Renal pelvis (tissue), 12 donors: ENCODE measurements at places on chromosomes 7 and 10. TPM values are rescaled to one million over a fixed set of nuclear protein-coding genes. Genes with fewer than 3 reads are reported as not detected.
A peak's percentile ranks its signal among the peaks of the same experiment; 100 is the strongest.

- DNase-seq: no peak
Observed at GRCh38 chr10:123556736-123557135, 109.4 kb upstream of the GPR26 start.

DNA sequence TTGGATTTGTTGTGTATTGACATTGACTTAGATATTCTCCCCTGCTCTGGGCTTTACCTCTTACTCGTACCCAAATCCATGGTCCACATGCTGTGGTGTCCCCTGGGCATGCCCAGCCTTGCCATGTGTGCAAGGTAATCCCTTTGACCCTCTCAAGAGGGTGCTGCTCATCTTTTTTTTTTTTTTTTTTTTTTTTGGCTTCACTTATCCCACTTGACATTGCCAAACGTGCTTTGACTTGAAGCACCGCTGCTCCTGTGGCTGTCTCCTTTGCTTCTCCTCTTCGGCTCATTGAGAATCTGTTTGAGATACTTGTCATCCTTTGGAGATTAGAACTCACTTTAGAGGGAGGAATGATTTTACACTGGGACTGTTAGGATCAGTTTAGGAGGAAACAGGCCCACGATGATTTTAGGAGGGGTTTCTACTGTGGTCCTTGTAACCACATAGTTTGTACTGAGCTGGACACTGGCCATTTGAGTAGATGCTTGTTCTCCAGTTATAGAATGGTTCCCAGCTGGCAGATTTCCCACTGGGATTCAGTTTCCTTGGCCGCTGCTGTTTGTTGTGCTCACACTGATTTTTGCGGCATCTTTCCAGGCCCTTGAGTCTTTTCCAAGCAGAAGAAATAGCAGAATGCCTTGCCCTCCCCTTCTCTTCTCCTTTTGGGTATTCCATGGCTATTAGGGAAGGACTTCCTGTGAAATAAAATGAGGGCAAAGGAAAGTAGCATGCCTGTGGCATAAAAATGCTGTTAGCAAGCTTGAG lies 184.8 kb downstream of the AUTS2 start:
- DNase-seq: peak; percentile 54

GRCh38 chr10:132498562-132499366 lies 38.8 kb upstream of the INPP5A start:
- DNase-seq: no peak

The SNCG gene
- polyA plus RNA-seq: 17.1 TPM

DNA sequence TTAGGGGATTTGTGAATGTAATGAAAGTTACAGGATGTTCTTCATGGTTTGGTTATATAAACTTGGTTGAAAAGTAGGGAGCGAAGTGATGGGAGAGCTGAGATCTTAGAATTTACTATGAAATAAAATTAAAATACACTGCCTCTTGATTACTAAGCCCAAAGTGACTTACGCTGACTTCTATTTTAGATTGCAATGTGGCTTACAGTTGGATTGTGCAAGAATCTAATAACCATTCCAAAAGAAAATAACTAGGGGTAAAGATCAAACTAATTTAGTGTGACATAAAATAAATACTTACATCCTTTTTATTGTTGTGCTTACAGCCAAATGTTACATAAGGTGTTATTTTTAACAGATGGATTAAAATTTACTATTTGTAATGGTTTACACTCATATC lies 15.3 kb downstream of the WNT16 start:
- no peak for DNase-seq

The SPAM1 gene
- polyA plus RNA-seq: not detected
